ENCODE measurements at places on chromosomes 1 and 21.

DNA sequence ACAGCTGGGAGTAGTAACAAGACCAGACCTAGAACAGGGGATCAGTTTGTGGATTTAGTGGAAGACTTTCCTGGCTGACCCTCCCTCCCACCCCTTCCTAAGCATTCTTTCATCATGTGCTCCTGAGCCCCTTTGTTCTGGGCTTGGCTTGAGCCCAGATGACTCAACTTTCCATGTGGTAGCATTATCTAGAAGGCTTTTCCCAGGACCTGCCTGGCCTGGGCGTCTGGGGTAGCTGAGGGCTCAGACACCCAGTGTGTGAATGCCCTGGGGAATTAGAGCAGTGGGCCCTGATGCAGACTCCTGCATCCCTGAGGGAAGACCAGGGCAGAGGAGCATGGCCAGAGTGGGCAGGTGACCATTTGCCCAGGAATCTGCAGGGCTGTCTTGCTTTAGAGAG, 44.1 kb upstream of the TSPAN2 start:
- no peak for DNase-seq

DNA sequence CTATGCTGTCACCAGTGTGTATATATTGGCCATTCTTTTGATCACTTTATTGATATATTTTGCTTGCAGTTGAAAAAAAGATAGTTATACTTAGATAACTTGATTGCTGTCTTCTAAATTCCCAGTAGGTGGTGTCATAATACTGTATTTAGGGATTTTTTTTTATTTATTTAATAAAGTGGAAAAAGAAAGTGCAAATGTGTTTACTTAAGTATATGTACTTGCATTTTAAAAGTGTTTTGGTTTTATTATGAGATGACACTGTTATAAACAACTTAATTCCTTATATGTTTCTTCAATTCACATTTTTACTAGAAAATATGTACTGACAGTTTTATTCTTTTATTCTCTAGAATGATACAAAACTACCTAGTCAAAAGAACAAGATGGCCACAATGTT, 164.8 kb downstream of the USP25 start:
- no peak for DNase-seq

GRCh38 chr1:205802060-205802459, 10.9 kb downstream of the SLC41A1 start:
- DNase-seq: no peak

DNA sequence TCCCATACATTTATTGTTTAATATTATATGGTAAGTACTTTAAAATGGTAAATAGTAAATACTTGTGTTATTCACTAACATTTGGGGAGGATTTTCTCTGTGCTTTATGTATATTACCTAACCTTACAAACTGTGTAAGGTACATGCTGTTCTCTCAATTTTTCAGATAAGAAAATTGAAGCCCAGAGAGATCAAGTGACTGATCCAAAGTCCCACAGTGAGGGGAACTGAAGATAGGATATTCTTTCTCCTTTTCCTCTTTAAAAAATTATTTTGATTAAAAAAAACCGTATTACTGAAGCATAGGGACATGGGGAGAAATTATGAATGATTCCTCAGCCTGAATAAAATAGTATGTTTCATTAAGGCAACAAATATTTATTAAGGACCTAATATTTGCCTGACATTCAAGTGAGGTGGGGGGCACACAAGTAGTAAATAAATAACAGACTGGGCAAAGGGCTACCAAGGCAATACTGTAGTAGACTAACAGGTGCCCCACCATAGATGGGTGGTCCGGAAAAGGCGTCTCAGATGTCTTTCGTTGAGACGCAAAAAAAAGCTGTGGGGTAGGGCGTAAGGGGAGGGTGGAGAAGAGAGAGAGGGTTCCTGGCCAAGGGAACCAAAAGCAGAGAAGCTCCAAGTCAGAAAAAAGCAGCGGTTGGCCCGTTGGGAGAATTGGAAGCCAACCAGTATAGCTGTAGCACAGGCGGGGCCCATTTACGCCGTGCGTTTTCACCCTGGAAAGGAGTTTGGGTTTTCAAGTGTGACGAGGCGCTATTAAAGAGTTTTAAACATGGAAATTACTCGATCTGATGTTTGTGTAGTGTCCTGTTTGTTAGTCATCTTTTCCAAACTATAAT, 944 bp upstream of the AGO3 start:
- no peak for DNase-seq

Data from AG04449 (cell line).